Activated T-helper 9 cell treated with anti-CD3 and anti-CD28 coated beads, Interleukin-2, amount 50 U/mL, for 16 hours (primary cell): ENCODE measurements at places on chromosomes 5 and 9.

GRCh38 chr5:6236858-6237481 lies 141.4 kb downstream of the MED10 start:
- no peak for DNase-seq

DNA sequence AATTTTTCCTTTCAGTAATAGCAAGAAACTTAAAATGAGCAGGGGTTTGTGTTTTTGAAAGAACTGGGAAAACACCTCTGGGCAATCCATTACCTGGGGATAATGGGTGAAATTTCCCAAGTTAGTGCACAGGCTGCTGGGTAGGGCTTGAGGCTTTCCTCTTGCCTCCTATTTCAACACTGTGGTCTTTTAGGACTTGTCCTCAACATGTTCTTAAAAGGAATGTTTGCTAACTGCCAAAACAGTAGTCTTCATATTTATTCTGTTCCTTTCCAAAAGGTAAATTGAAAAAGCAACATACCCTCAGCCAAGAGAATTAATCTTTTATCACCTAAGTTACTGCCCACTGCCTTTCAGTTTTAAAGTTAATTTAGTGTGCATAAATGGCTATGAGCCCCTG lies 158.3 kb upstream of the CCDC152 start:
- no peak for DNase-seq

DNA sequence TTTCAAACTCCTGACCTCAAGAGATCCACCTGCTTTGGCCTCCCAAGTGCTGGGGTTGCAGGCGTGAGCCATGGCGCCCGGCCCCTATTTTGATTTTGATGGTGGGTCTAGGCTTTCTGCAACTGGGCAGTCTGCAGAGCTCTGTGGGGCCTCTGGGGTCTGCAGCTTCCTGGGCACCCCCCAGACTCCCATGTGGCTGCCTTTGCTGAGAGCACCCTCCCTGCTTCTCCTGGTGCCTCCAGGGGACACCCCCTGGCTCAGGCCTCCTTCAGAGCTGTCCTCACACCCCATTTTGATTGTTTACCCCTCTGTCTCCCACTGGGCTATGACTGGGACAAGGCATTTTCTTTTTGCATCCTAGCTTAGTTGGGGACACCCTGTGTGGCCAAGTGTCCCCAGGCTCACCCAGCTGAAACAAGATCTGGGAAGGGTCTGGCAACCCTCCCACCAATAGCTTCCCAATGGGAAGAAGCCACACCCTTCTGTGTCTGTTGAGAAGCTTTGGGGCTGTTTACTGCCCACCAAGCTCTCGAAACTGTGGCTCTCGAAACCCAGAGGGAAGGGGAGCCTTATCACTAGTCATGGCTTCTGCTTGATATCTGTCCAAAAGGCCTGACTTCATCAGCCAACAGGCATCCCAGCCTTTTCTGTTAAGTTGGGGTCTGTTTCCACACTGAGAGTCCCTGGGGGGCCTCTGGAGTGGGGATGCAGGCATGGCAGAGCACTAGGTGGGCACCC lies 204.4 kb upstream of the IER5L start:
- DNase-seq, result no peak

DNA sequence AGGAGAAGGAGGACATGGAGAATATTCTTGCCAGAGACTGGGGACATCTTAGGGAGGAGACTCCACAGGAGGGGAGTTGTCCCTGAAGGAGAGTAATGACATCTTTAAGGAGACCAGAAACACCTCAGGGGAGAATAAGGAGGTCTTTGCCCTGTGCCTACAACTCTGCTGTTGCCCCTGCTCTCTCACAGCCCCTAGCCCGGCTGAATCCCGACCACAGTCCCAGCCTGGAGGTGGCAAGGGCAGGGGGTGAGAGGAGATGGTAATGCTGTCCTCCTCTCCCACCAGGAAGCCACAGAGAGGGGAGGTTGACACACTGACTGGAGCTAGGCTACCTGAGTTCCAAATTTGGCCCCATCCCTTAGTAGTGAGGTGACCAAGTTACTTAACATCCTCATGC lies 30.2 kb upstream of the ENHO start:
- no peak for DNase-seq

DNA sequence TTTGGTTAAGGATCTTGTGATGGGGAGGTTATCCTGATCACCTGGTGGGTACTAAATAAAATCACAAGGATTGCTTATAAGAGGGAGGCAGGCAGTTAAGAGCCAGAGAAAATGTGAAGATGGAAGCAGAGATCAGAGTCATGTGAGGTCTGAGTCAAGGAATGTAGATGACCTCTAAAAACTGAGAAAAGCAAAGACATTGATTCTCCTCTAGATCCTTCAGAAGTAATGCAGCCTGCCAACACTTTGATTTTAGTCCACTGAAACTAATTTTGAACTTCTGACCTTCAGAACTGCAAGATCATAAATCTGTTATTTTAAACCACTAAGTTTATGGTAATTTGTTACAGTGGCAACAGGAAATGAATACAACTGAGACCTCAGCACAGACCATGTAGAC lies 499.0 kb downstream of the GADD45G start:
- no peak for DNase-seq

GRCh38 chr5:55134053-55134722 lies 25.8 kb upstream of the GPX8 start:
- no peak for DNase-seq

DNA sequence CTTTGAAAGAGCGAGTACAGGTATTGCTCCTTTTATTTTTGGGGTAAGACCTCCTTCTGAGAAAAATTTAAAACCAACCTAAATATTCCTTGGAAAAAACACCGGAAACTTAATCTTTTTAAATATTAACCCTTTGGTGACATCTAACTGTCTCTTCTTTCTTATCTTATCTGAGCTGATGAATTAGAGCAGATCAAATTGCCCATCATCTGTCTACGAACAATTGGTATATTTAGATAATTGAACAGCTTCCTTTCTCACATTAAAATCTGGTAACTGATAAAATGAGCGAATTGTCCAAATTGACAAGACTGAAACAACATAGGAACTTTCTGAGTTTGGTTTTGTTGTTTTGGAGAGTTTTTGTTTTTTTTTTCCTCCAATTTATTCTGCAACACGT lies 2.0 kb downstream of the ISL1 start:
- no peak for DNase-seq

DNA sequence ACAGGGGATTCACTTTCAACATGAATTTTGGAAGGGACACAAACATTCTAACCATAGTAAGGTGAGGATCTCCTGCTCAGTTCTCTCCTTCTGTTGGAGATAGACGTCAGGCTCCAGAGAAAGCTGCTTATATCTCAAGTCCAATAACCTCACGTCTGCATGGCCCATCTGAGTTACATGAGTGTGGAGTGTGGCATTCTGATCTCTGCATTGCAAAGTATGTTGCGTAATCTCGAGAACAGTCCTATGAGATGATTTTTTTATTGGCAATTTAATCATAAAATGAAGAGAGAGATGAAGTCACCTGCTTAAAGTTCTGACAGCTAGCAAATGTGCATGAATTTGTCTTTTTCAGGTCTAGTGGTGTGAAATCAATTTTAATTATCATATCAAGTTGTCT lies 118.8 kb downstream of the SLC12A2 start:
- DNase-seq, result no peak

GRCh38 chr5:16570121-16570815 lies 46.5 kb downstream of the RETREG1 start:
- DNase-seq, result no peak

- no peak for DNase-seq
Observed at GRCh38 chr9:974031-974995, 2.1 kb upstream of the DMRT3 start.

DNA sequence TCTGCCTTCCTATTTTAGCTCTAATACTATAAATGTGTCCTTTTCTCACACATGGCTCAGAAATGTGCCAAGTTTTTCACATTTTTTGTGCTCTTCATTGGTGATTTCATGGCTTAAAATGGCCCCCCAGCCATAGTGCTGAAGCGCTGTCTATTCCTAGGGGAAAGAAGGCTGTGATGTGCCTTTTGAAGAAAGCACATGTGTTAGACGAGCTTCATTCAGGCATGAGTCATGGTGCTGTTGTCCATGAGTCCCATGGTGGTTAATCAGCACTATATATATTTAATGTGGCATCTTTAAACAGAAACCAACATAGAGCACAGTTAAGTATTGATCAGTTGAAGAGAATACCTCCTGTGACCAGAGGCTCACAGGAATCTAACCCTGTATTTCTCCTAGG lies 55.8 kb downstream of the PDE8B start:
- no peak for DNase-seq

GRCh38 chr5:160774666-160775315 lies 77.2 kb downstream of the ATP10B start:
- DNase-seq, result no peak

- DNase-seq, result no peak
Observed at GRCh38 chr5:102418531-102418930, 80.3 kb downstream of the SLCO6A1 start.

DNA sequence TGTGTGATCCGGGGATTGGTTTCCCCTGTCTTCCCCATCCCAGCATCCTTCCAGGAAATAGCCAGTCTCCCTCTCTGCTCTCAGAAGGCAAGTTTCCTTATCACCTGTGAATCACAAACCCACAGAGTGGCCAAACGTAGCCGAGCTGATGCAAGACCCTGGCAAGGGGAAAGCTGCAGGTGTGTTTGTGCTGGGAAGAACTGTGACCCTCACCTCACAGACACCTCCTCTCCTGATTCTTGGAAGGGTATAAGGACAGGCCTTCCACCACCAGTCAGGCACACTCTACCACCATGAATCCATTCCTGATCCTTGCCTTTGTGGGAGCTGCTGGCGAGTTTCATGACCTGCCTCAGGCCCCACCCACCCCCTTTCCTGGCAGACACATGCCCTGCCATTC lies at the start of gene PRSS3:
Gene PRSS3 (plus strand): TSS at position 281 of the 400 bp plus-strand sequence. CDS start 13 bp downstream, at position 294.
- no peak for DNase-seq

GRCh38 chr5:119400245-119400644 lies 44.4 kb downstream of the TNFAIP8 start:
- no peak for DNase-seq

DNA sequence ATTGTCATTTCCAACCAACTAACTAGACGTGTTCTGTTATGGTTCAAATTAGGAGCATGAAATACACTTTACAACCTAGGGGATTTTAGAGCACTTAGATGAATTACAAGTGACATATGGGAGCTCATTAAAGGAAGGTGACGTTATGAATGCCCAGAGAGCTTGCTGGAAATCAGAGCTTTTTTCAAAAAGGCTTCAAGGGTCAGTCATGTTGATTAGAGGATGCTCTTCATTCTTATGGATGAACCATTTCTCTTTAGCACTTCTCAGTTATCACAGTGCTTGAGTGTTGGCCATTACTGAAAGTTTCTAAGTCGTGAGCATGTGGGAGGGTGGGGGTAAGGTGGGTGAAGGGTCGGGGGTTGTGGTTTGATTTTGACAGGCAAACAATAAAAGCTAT lies 1245.5 kb upstream of the DMAC1 start:
- no peak for DNase-seq

DNA sequence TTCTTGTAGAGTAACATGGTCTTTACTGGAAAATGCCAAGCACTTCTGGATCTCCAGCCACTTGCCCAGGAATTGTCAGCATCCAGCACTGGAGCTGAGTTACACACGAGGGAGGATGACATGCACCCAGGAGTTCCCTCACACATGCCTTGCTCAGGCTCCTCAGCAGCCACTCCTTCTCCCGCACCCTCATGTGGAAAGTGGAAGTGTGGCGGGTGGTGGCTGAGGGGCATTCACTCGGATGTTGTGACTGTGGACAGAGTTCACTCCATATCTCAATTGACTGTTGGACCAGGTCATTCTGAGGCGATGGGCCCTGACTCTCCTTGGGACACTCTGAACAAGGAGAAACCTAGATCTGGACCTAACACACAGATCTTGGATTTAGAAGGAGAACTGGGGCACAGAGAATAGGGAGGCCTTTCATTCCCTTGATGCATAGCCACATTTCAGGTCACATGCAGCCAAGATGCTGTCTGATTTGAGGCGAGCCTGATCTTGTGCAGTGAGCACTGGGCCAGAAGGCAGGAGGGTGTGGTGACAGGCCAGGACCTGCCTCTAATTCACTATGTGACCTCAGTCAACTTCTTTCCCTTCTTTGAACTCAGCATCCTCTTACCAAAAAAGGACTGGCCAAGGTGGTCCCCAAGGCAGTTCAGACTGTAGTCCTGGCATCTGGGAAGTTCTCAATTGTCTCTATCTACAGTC lies 62.1 kb downstream of the CYSTM1 start:
- no peak for DNase-seq

DNA sequence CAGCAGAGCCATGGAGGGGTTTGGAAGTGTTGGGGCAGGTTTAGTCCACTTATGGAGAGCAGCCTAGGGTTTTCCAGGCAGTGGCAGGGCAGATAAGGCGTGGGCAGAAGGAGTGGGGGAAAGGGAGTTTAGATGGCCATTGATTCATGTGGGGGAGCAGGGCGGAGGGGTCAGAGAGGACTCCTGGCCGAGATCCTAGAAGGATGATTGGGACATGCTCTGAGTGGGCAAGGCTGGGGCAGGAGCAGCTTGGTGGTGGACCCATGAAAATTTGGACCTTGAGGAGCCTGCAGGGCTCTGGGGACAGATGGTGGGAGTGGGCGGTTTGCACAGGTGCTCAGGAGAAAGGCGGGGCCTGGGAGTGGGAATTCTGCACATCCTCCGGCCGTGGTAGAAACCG lies 18.1 kb upstream of the TOR2A start:
- no peak for DNase-seq

GRCh38 chr5:142737179-142737578 lies 33.0 kb upstream of the ARHGAP26 start:
- DNase-seq, result no peak

DNA sequence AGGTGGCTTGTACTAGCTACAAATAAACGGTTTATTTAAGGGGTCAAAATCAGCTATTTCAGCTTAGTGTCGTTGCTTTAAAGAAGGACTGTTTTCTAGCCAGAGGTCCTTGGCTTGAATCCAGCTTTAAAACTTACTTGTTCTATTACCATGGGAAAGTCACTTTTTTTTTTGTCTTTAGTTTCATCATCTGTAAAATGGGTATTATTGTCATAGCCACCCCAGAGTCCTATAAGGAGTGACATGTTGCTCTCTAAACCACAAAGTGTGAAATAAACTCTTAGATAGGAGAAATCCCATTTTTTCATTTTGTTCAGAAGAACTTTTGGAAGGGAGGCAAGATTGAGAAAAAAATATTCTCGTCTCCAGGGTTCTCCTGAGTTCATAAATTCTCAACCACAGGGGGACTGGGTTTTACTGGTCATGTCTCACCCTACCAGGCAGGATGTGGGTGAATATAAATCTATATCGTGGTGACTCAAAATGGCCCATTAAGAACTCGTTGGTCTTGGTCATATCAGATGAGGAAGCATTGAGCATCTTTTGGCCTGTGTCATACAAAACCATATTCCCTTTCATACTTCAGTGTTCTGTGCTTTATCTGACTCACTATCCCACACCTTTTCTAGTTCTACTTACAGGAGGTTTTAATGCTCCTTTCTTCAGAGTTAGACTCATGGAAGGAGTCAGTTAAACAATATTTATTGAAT lies 202.7 kb upstream of the NR3C1 start:
- no peak for DNase-seq
